ENCODE measurements at places on chromosomes 1 and 21.

DNA sequence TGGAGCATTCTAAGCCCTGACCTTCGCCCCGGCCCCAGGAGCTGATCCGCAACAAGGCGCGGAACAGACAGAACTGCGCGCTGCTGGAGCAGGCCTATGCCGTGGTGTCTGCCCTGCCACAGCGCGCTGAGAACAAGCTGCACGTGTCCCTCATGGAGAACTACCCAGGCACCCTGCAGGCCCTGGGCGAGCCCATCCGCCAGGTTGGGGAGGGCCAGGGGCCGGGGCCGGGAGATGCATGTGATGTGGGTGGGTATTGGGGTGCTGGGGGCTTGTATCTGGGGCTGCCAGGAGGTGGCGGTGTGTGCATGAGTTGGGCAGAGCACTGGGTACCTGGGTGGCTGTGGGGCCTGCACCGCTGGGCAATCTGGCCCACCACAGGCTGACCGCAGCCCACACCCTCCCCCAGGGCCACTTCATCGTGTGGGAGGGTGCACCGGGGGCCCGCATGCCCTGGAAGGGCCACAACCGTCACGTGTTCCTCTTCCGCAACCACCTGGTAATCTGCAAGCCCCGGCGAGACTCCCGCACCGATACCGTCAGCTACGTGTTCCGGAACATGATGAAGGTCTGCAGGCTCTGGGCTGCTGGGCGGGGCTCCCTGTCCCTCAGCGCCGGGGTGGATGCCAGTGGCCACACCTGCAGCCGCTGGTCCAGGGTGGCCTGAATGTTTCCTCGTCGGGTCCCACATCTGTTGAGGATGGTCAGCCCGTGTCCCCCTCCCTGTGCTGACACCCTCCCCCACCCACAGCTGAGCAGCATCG is 65.8 kb downstream of the TRIM11 start:
- DNase-seq = no peak

DNA sequence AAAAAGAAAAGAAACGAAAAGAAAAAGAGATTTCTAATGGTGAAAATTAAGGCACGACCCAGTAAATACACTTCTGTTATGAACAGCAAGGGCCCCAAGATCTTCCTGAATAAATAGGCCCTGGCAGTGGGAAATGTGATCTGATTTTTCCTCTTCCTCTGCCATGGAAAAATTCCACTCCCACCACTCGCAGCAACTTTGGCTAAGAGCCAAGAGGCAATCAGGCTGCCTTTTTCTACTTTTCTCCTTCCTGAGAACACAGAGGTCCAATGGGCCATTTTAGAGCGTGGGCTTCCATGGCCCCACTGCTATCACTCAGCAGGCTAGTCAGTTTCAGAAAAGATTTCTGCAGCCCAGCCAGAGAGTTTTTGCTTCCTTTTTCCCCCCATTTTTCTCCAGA is 33.7 kb upstream of the AK4 start:
- DNase-seq = no peak

GRCh38 chr1:110749960-110750359 is 75.2 kb upstream of the KCNA3 start:
- DNase-seq = no peak

- DNase-seq = no peak
Observed at GRCh38 chr21:46555225-46555617, 49.7 kb downstream of the S100B start.

DNA sequence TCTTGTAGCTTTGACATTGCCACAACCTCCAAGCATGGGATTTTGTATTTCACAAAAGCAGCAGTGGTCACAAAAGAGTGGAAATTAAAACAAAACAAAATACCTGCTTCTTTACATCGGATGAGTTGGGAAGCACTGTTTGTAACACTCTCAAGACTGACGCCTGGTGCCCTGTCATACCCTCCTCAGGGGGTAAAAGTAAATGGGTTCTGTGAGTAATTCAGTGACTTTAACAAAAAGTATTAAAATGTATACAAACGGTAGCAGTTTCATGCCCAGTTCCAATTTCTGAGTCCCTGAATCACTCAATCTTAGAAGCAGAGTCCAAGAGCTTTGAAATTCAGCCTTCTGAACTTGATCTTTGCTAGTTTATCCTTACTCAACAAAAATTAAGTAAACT is 152.5 kb downstream of the TIAM1 start:
- DNase-seq = no peak

- no peak for DNase-seq
Observed at GRCh38 chr21:19171585-19171984, 768.0 kb upstream of the TMPRSS15 start.

DNA sequence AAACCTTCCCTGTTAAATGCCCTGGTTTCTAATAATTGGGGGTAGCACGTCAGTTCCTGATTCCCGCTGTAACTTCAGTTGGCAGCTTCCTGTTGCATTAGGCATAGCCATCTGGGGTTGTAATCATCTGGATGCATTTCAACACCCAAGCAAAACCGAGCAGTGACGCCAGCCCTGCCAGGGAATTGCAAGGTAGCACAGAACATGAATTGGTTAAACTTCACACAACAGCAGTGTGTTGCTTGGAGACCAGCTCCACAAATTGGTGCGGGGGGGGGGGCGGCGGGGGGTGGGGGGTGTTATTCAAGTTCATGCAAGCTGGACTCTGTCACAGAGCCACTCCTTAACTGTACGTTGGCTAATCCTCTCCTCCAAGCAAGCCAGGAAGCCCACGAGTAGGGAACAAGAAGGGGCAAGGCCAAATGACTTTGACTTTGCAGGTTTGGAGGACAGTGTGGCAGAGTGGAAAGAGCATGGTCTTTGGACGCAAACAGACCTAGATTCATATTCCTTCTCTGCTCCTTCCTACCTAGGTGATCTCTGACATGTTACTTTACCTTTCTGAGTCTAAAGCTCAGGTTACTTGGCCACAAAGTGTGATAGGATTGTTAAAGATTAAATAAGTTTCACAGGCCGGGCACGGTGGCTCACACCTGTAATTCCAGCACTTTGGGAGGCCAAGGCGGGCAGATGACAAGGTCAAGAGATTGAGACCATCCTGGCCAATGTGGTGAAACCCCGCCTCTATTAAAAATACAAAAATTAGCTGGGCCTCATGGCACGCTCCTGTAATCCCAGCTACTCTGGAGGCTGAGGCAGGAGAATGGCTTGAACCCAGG is 4.7 kb downstream of the LAX1 start:
- no peak for DNase-seq

- no peak for DNase-seq
Observed at GRCh38 chr1:55276671-55277376, 61.7 kb upstream of the USP24 start.

- DNase-seq = no peak
Observed at GRCh38 chr1:89980605-89981004, 14.3 kb upstream of the ZNF326 start.

DNA sequence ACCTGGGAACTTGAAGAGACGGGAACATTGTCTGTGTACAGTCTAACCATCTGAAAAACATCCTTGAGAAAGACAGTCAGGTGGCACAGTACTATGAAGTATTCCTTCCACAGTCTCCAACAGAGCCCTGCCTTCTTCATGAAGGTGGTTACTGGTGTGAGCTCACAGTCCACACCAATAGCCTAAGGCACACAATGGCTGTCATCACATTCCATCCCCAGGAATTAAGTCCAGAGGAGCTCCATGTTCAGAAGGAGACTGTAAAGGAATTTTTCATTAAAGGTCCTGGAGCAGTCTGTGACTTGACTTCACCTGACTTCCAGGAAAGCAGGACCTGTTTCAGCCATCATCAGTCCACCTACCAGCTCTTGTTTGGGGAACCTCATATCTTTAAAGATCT is 180.2 kb downstream of the C1orf21 start:
- no peak for DNase-seq

DNA sequence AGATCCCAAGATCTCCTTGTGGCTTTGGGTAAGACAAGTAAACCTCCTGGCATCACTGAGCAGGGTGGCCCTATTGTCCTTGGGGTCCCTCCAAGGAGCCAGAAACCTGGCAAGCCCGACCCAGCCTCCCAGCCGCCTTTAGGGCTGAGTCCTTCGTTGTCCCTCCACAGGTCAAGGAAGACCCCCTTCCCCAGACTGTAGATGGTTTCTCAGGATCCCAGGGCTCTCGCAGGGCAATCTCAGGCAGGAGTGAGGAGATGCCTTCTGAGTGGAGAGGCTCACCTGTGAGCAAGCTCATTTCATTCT is 71.6 kb upstream of the CSF3R start:
- no peak for DNase-seq

DNA sequence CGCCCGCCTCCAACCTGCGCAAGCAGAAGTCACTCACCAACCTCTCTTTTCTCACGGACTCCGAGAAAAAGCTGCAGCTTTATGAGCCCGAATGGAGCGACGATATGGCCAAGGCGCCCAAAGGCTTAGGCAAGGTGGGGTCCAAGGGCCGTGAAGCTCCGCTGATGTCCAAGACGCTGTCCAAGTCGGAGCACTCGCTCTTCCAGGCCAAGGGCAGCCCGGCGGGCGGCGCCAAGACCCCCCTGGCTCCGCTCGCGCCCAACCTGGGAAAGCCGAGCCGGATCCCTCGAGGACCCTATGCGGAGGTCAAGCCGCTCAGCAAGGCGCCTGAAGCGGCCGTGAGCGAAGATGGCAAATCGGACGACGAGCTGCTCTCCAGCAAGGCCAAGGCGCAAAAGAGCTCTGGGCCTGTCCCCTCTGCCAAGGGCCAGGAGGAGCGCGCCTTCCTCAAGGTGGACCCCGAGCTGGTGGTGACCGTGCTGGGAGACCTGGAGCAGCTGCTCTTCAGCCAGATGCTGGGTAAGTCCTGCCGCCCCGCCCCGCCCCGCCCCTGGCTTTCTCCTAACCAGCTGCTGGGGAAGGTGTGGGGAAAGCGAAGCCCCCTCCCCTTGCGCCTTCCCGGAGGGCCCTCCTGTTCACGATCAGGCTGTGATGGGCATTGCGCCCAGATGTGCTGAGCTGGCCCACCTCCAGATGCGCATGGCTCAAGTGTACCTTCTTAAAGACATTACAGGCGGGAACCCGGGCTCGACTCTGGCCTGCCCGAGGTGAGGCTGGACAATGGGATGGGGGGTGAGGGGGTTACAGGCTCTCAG is 110.2 kb downstream of the NAV1 start:
- DNase-seq = no peak

DNA sequence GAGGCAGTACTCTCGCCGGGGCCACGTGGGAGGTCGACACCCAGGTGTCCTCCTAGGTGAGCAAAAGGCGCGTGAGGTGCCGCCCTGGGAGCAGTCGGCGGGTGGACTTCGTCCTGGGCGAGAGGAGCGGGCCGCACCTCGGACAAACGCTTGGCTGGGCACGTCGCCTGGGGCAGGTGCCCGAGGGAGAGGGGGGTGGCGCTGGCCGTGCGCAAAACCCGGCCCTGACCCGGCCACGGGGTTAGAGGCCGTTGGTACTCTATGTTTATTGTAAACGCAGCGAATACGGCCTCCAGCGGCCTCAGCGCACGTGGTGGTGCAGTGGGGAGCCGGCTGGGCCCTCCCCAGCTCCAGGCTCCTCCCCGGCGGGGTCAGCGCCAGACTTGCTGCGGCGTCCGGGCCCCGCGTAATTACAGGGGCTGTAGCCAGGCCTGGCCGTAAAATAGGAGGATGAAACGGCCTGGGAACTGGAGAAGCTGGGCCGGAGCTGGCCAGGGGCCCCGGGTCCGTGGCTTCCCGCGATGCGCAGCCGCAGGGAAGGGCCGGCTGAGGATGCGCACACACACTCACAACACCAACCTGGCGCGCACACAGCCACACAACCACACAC is 1.6 kb upstream of the EFNA1 start:
- no peak for DNase-seq

DNA sequence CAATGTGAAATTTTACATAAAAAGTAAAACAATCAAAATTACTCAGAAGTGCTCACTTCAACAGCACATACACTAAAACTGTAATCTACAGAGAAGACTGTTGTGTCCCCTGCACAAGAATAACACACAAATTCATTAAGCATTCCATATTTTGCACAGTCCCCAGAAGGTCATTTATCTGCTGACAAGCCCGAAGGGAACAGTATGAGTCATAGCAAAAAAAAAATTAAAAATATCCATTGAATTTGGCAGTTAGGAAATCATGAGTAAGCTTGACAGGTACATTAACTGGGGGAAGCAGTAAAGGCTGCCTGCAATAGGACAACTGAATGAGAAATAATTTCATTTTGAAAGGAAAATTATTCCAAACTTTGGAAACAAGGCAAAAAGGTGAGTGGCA is 3.3 kb upstream of the CACYBP start:
- no peak for DNase-seq

DNA sequence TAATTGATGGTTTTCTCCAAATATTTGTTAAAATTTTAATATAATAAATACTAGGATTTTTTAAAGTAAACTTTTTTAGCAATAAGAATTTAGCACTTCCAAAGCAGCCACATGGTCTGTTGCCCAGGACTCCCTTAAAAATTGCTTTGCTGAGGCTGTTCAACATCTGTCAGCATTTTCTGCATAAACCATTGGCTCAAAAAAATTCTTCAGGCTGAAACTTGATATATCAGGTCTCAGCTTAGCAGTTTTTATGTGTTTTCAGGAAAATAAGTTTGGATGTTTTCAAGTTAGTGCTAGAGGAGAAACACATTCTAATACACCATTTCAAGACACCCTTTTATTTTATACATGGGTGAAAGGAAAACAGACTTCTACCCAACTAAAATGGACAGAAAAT is 69.1 kb upstream of the C1orf105 start:
- no peak for DNase-seq

GRCh38 chr1:211843018-211843417 is 12.5 kb upstream of the LPGAT1 start:
- no peak for DNase-seq

- no peak for DNase-seq
Observed at GRCh38 chr1:225343618-225344017, 84.2 kb downstream of the LBR start.

DNA sequence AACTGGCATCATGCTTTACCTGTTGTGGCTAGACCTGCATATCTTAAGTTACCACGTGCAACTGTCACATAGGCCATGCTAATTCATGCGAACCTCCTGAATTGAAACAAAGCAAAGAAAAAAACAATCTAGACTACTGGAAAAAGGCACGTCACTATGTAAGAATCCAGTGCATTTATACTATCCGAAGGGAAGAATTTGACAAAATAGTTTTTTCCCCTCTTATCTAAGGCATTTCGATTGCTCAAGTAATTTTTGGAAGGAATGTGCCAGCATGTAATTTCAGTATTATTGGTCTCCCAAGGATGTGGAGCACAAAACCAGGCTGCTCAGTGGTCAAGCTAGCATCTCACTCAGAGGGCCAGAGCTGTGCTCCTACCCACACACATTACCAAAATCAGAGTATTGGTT is 31.5 kb upstream of the C1orf198 start:
- no peak for DNase-seq

- no peak for DNase-seq
Observed at GRCh38 chr1:202351725-202352124, 3.2 kb downstream of the PPP1R12B start.

DNA sequence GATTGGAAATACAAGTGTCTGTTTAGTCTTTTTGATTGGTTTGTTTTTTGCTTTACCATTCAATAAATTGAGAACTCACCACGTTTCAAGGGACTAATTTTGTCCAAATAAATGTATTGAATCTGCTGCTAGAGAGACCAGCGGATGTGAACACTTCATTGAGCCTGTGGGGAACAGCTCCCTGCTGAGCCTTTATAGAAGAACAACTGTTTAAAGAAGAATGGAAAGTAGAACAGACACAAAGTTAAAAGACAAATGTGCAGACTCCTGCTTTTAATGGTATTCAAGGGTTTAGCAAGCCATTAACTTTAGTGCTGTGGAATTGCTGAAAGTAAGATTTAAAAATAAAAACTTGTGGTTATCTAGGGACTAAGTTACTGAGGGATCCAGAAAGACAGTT is 817.7 kb upstream of the B3GALT2 start:
- no peak for DNase-seq
